ENCODE measurements at places on chromosomes 13 and 19.

GRCh38 chr19:16367261-16367683, 42.6 kb downstream of the KLF2 start:
- H3K4me1 ChIP-seq: peaks cover 22% of the 10 kb centered on the region
- no peaks in the 10 kb centered on the region for H3K27me3 ChIP-seq
- H3K36me3 ChIP-seq: peaks cover 3% of the 10 kb centered on the region
- H3K4me3 ChIP-seq: no peak overlapping the region
- no peak for DNase-seq

GRCh38 chr13:48662226-48662625, 8.5 kb downstream of the CYSLTR2 start:
- no peaks in the 10 kb centered on the region for H3K36me3 ChIP-seq
- no peak overlapping the region for H3K27ac ChIP-seq
- H3K4me3 ChIP-seq: no peak overlapping the region
- no peak for DNase-seq
- H3K4me1 ChIP-seq: no peaks in the 10 kb centered on the region

DNA sequence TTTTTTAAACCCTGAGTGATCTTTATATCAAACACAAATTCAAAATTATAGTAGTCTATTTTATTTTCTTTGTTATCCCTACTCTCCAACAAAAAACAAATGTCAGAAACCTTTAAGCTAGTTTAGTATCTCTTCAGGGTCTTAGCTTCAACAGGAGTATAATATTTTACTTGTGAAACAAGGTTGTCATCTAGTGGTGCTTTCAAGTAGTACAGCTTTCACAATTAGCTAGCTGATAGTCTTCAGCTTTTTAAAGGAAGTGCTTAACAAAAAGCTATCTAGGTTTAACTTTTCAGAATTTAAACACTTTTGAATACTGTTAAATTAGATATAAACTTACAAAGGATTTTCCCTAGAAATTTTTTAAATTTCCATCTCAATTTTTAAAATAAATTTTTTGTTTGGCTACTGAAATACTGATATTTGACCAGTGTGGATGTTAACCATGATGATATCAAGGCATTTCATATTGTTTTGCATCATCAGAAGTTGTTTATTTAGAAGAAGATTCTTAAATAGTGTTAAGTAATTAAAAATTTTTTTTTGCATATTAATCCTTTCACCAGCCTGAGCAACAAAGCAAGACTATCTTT, 34.2 kb downstream of the TDRD3 start:
- H3K36me3 ChIP-seq: no peaks in the 10 kb centered on the region
- no peak overlapping the region for H3K4me3 ChIP-seq
- H3K27ac ChIP-seq: no peak overlapping the region
- H3K27me3 ChIP-seq: no peaks in the 10 kb centered on the region

- DNase-seq: no peak
- H3K27me3 ChIP-seq: no peaks in the 10 kb centered on the region
- H3K27ac ChIP-seq: peak overlapping the region; percentile 92
- no peaks in the 10 kb centered on the region for H3K36me3 ChIP-seq
- peaks cover 32% of the 10 kb centered on the region for H3K4me1 ChIP-seq
Observed at GRCh38 chr13:49995625-49996101, 1.2 kb upstream of the TRIM13 start.

GRCh38 chr19:16073988-16074387, 2.3 kb upstream of the TPM4 start:
- H3K36me3 ChIP-seq: no peaks in the 10 kb centered on the region
- H3K4me1 ChIP-seq: peaks cover 57% of the 10 kb centered on the region
- DNase-seq: no peak
- H3K27me3 ChIP-seq: no peaks in the 10 kb centered on the region
- H3K4me3 ChIP-seq: no peak overlapping the region

GRCh38 chr19:10899151-10899653, 27.8 kb downstream of the CARM1 start:
- peak overlapping the region; percentile 28 for H3K27ac ChIP-seq
- peaks cover 54% of the 10 kb centered on the region for H3K4me1 ChIP-seq
- no peaks in the 10 kb centered on the region for H3K36me3 ChIP-seq
- H3K4me3 ChIP-seq: no peak overlapping the region
- no peak for DNase-seq

GRCh38 chr19:47414469-47414868, 4.9 kb downstream of the MEIS3 start:
- no peak overlapping the region for H3K27ac ChIP-seq
- H3K4me3 ChIP-seq: no peak overlapping the region
- no peak for DNase-seq
- H3K27me3 ChIP-seq: no peaks in the 10 kb centered on the region
- H3K36me3 ChIP-seq: no peaks in the 10 kb centered on the region

- H3K27ac ChIP-seq: no peak overlapping the region
- DNase-seq: no peak
- H3K27me3 ChIP-seq: no peaks in the 10 kb centered on the region
- no peak overlapping the region for H3K4me3 ChIP-seq
Observed at GRCh38 chr13:54165581-54166215, 1137.1 kb downstream of the OLFM4 start.

DNA sequence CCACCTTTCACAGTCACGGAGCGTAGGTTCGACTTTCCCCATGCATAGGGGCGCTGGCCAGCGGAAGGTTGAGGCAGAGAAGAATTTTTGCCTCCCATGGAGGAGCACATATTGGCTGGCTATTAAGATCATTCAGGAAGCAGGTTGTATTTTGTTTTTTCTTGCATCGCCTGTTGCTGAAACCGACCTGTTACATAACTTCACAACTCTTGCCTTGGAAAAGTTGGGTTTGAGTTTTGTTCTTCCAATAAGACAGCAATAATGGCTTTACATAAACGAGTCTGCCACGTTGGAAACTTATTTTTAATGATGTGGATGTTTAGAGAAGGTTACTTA, 1.4 kb downstream of the UPF1 start:
- no peaks in the 10 kb centered on the region for H3K27me3 ChIP-seq
- H3K27ac ChIP-seq: peak overlapping the region; percentile 89
- H3K36me3 ChIP-seq: no peaks in the 10 kb centered on the region
- peaks cover 54% of the 10 kb centered on the region for H3K4me1 ChIP-seq

DNA sequence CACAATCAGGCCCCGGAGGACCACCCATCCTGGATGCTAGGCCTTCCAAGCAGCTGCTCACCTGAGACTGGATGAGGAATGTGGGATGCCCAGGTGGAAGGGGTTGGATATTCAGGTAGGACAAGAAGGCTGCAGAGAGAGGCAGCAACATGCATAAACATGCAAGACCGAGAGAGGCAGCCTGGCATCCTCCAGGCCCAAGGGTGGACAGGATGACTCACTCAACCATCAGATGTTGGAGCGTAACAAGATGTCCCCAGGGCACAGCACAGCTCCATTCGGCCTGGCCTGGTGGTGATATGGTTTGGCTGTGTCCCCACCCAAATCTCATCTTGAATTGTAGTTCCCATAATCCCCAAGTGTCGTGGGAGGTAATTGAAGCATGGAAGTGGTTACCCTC, 10.0 kb upstream of the CABP5 start:
- no peaks in the 10 kb centered on the region for H3K36me3 ChIP-seq
- DNase-seq: no peak
- H3K4me1 ChIP-seq: no peaks in the 10 kb centered on the region

GRCh38 chr19:19649580-19649995, 6.1 kb upstream of the GMIP start:
- H3K4me3 ChIP-seq: no peak overlapping the region
- no peak for DNase-seq
- H3K36me3 ChIP-seq: peaks cover 86% of the 10 kb centered on the region
- H3K27me3 ChIP-seq: no peaks in the 10 kb centered on the region
- no peaks in the 10 kb centered on the region for H3K4me1 ChIP-seq

DNA sequence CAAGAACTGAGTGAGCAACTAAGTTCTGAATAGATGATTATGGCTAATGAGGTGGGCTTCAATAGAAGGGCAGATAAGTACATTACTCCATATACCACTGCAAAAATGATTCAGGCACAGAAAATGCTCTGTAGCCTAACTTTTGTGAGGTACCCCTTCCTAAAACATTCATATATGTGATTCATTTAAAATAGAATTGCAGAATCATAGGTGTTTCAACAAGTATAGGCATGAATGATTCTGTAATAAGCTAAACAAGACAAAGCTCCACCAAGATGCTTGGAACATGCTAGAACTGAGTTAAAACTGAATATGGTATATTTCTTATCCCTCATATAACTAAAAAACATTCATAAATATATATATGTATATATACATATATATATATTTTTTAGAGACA, 12.1 kb downstream of the KBTBD7 start:
- no peak for DNase-seq
- no peak overlapping the region for H3K4me3 ChIP-seq
- no peak overlapping the region for H3K27ac ChIP-seq

- H3K4me3 ChIP-seq: no peak overlapping the region
- peaks cover 53% of the 10 kb centered on the region for H3K4me1 ChIP-seq
- no peak for DNase-seq
- no peaks in the 10 kb centered on the region for H3K27me3 ChIP-seq
- H3K27ac ChIP-seq: no peak overlapping the region
Observed at GRCh38 chr19:33379151-33379829, 5.8 kb downstream of the CEBPG start.

- no peak overlapping the region for H3K27ac ChIP-seq
- no peaks in the 10 kb centered on the region for H3K36me3 ChIP-seq
- no peaks in the 10 kb centered on the region for H3K27me3 ChIP-seq
Observed at GRCh38 chr13:79457390-79457789, 23.6 kb upstream of the NDFIP2 start.

DNA sequence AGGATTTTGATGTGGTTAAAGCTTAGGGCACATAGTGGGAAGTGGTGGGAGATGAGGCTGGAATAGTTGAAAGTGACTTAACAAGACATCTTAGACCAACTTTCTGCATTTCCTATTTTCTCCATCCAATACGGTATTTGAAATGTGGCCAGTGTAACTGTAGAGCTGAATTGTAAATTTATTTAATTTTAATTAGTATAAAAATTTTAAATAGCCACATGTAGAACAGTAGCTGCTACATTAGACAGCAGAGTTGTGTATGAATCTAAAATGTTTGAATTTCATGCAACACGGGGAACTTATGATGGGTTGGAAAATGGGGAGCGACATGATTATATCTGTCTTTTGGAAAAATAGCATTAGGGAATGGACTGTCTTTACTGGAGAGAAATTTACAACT, 7.1 kb upstream of the SCEL start:
- H3K36me3 ChIP-seq: no peaks in the 10 kb centered on the region
- no peak for DNase-seq
- no peaks in the 10 kb centered on the region for H3K27me3 ChIP-seq
- H3K4me3 ChIP-seq: no peak overlapping the region

DNA sequence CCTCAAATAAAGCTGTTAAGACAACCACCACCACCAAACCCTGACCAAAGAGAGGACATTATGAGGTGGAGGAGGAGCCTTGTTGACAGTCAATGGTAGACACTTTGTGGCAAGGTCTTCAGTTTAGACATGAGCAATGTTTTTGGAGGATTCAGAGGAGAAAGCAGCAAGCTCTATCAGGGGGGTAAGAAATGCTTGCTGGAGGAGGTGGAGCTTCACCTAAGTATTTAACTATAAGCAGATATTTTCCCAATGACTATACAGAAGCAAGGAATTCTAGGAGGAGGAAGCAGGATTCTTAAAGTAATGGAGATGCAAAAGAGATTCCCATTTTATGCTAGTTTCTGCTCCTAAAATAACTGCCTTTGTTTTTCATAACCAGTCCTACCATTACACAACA, 74.2 kb downstream of the TRPC4 start:
- no peaks in the 10 kb centered on the region for H3K36me3 ChIP-seq
- H3K27me3 ChIP-seq: no peaks in the 10 kb centered on the region
- H3K4me1 ChIP-seq: no peaks in the 10 kb centered on the region

- no peak for DNase-seq
- no peaks in the 10 kb centered on the region for H3K36me3 ChIP-seq
- no peak overlapping the region for H3K4me3 ChIP-seq
- H3K27ac ChIP-seq: no peak overlapping the region
Observed at GRCh38 chr13:78540058-78540457, 63.3 kb downstream of the POU4F1 start.

DNA sequence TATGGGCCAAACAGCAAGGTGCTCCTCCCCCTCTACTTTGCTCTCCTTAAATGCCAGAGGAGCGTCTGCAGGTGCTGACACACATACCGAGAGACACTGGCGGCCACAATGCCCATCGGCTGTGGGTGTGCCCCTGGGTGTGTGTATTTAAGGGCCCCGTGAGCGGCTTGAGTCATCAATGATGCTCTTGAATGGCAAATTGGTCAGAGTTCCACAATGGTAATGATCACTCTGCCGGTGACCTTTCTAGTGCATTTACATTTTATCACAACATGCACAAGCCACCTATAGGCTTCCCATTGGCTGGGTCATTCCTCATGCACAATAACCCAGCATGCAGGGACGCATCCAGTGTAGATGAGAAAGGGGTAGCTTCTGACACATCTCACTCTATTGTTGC, 124.8 kb downstream of the ZNF536 start:
- no peak overlapping the region for H3K4me3 ChIP-seq
- H3K4me1 ChIP-seq: no peaks in the 10 kb centered on the region
- no peak for DNase-seq
- H3K36me3 ChIP-seq: no peaks in the 10 kb centered on the region

GRCh38 chr13:30712536-30713532, 22.5 kb upstream of the ALOX5AP start:
- no peaks in the 10 kb centered on the region for H3K27me3 ChIP-seq
- DNase-seq: no peak
- no peaks in the 10 kb centered on the region for H3K36me3 ChIP-seq
- H3K27ac ChIP-seq: no peak overlapping the region
- no peak overlapping the region for H3K4me3 ChIP-seq
- no peaks in the 10 kb centered on the region for H3K4me1 ChIP-seq

DNA sequence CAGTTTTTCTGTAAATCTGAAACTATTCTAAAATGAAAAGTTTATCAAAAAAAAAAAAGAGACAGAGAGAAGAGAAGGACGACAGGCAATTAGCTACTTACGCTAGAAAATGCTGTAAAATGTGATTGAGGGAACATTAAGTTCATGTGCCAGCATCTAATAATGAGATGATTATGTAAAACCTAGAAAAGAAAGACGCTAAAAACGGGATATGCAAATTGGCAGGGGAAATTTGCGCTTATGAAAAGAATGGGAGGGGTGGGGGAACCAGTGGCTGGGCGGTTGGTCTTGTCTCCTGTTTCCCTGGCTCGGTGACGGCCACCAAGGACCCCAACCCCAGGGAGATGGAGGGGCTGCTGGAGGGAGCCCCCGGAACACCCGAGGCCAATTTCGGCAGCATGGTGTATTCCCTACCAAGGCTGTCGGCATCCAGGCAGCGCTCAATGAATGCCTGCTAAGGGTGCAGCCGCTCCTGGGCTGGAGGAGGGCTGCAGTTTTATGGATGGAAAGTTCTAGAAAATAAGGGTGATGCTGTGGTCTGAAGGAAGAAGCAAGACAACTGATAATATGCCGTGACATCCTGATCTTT, 34.2 kb downstream of the GNG7 start:
- H3K27ac ChIP-seq: no peak overlapping the region
- H3K27me3 ChIP-seq: no peaks in the 10 kb centered on the region
- no peak overlapping the region for H3K4me3 ChIP-seq

DNA sequence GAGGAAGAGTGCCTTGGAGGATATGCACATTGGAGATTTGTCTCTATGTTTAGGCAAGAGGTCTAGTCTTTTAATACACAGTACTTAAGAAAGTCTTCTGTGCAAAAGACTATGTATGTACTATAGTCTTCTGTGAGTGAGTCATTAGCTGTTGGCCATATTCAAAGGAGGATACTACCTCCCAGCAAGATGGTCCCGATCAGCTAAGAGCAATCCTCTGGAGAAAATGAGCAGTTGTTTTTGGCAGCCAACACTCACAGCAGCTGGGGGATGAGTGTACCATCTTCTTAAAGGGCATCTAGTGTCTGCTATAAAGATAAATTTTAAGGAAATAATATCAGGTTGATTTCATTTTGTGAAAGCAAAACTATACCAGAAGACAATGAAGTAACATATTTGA, 487.8 kb downstream of the KCTD12 start:
- H3K4me3 ChIP-seq: no peak overlapping the region
- no peaks in the 10 kb centered on the region for H3K36me3 ChIP-seq
- H3K4me1 ChIP-seq: no peaks in the 10 kb centered on the region
- H3K27me3 ChIP-seq: no peaks in the 10 kb centered on the region
